ENCODE measurements at places on chromosomes 3 and 15.

DNA sequence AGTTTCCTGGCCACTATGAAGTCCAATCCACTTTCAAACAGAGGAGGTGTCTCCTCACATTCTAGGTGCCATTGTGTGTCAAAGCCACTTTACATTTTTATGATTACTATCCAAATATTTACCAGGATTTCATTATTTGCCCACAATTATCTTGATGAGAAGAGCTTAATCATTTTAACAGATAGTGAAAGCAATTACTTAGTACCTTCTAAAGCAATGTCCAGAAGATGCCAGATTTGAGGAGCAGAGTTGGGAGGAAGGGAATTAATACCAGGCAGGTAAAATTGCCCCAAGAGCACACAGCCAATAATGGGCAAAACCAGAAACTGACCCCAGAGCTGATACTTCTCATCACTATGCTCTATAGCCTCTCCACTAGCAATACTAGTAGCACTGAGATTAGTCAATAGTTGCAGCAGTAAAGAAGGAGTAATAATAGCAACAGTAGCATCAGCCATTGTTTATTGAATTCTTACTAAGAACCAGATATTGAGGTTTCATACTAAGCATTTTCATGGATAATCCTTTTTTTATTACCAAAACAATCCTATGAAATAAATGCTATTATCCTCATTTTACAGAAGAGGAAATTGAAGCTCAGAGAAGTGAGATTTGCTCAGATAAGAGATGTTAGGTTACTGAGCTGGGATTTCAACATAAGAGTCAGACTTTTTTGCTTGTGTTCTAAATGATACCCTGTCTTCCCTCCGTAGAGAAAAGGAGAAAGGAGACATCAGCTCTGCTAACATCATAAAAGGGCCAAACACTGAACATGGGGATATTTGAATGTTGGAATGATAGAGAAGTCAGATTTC lies 509.3 kb upstream of the CFAP20DC start:
- DNase-seq = no peak

- peak; percentile 8 for DNase-seq
Measured at GRCh38 chr3:32143849-32144757, 37.7 kb downstream of the GPD1L start.

- no peak for DNase-seq
Measured at GRCh38 chr3:17367171-17367570, 375.3 kb downstream of the TBC1D5 start.

- no peak for DNase-seq
Measured at GRCh38 chr3:135539351-135539750, 426.2 kb upstream of the PPP2R3A start.

GRCh38 chr3:69319652-69320051 lies 66.2 kb downstream of the FRMD4B start:
- DNase-seq = no peak

GRCh38 chr3:61829722-61830350 lies 268.5 kb downstream of the PTPRG start:
- DNase-seq = no peak

GRCh38 chr15:39167164-39168058 lies 413.5 kb upstream of the THBS1 start:
- DNase-seq = no peak

GRCh38 chr3:14123308-14124222 lies 1.1 kb downstream of the CHCHD4 start:
- no peak for DNase-seq

GRCh38 chr3:110324171-110324705 lies 747.4 kb upstream of the NECTIN3 start:
- DNase-seq = no peak

GRCh38 chr3:59150039-59150438 lies 100.2 kb upstream of the CFAP20DC start:
- DNase-seq = no peak

DNA sequence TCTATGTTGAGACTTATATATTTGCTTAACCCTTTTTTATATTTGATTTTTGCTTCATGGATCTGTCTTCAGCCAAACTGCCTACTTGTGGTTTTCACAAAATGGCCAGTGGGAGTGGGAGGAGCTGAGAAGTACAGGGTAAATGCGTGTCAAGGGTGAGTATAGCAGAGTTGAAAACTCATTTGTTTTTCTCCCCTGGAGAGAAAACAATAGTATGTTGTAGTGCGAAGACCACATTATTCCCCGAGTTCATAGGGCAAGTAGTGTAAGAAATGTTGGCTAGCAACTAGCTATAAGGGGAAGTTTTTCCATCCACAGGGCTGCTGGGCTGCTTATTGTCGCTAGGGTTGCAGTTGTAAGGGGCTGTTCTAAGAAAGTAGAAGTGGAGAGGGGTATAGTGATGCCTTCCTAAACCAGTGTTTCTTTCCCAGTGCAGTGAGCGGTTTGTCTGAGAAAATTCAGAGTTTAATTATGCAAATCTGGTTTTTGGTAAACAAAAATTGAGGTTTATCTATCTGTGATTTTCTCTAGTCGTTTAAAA lies 153.8 kb upstream of the AZI2 start:
- no peak for DNase-seq

DNA sequence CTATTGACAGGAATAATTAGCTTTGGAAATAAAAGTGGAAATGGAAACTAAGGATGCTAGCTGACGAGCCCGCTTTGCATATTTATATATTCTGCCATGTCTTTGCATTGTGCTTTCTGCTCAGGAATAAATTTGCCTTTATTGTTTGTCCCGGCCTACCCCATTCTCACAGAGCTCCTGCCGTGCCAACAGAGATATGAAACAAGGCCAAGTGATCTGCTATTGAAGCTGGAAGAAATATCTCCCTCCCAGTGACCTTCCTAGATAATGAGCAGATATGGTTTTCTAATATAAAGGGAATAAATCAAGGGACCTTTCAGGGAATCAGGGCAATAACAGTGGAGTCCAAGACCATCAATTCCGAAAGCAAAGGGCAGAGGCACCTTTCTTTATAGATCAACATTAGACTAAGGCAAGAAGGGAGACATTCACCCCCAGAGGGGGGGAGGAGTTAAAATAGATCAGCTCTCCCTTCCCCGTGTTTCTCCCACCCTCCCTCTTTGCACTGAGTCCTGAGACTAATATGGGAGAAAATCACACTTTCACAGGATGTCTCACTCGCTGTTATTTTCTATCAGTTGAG lies 664.6 kb downstream of the AGBL1 start:
- no peak for DNase-seq

- no peak for DNase-seq
Measured at GRCh38 chr3:178856804-178857203, 214.8 kb downstream of the ZMAT3 start.

- no peak for DNase-seq
Measured at GRCh38 chr3:135645541-135645940, 320.0 kb upstream of the PPP2R3A start.

GRCh38 chr3:16496408-16497222 lies 16.9 kb downstream of the RFTN1 start:
- DNase-seq = no peak

- no peak for DNase-seq
Measured at GRCh38 chr3:152392272-152392880, 123.6 kb downstream of the MBNL1 start.

DNA sequence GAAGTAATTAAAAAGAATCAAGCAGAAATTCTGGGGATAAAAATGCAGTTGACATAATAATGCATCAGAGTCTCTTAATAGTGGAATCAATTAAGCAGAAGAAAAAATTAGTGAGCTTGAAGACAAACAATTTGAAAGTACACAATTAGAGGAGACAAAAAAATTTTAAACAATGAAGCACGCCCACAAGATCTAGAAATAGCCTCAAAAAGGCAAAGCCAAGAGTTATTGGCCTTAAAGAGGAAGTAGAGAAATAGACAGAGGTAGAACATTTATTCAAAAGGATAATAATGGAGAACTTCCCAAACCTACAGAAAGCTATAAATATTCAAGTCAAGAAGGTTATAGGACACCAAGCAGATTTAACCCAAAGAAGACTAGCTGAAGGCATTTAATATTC lies 113.3 kb downstream of the TBC1D2B start:
- DNase-seq = no peak

DNA sequence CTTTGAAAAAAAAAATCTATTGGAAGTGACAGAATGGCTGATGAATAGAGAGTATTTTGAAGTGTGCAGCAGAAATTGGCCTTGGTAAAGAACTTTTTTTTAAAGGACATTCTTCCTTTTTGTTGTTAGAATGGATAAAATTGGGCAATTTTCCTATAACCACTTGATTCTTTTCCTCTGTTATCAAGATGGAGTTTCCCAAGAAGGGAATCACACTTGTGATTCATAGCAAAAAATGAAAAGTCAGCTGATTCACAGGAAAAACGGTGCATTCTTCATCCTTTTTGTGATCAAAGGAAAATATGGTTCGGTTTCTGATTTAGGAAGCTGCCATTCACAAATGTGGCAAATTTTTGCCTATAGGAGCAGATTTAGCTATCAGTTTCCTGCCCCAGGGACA lies 486.8 kb downstream of the GBE1 start:
- no peak for DNase-seq

GRCh38 chr15:36784098-36784670 lies 204.8 kb downstream of the CDIN1 start:
- DNase-seq = no peak

DNA sequence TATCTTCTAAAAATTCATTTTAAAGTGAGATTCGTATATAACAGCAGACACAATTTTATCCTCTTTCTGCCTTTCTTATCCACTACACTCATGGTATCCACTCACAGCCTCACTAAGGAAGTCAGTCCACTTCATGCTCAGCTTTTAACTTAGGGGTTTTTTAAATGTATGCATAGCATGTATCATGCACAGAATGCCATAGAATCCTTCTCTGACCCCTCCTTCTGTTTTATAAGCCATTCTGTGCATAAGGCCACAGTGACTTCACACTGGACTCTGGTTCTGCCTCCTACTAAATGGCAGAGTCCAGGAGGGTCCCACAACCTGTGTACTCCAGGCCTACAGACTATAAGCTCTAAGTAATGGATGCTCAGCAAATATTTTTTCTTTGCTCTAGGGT lies 129.2 kb downstream of the ATG7 start:
- DNase-seq = no peak

GRCh38 chr3:70186221-70186620 lies 126.2 kb downstream of the MDFIC2 start:
- no peak for DNase-seq

DNA sequence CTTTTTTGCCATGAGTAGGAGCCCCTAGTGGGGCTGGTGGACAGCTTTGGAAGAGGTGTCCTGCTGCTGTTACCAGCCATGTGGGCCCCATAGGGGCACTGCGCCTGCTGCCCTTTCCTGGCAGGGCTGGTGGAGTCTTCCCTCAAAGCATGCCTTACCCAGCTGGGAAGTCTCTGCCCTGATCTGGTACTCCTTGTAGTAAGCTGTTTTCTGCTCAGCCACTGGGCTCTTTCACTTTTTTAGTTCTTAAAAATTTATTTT lies 26.2 kb downstream of the HMCES start:
- no peak for DNase-seq

- no peak for DNase-seq
Measured at GRCh38 chr3:12878141-12878574, 36.8 kb upstream of the RPL32 start.

GRCh38 chr15:89195836-89196235 lies 25.5 kb downstream of the RLBP1 start:
- DNase-seq = no peak

GRCh38 chr15:38300395-38300794 lies 47.8 kb downstream of the SPRED1 start:
- DNase-seq = no peak

DNA sequence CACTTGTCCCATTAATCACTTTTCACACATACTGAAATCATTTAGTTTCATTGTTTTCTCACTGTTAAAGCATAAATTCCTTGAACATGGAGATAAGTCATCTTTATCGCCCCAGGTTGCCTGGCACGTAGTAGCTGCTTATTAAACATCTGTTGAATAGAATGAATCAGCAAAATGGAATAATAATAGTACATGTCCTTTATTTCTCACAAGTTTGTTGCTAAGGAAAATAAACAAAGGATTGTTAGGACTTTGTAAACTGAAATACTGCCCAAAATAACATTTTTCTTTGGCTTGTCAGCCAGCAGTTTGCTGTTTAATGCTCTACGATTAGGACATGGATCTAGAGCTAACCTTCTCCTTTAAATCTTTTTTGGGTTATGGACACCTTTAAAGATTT lies 17.9 kb downstream of the SLC35A5 start:
- DNase-seq = no peak

DNA sequence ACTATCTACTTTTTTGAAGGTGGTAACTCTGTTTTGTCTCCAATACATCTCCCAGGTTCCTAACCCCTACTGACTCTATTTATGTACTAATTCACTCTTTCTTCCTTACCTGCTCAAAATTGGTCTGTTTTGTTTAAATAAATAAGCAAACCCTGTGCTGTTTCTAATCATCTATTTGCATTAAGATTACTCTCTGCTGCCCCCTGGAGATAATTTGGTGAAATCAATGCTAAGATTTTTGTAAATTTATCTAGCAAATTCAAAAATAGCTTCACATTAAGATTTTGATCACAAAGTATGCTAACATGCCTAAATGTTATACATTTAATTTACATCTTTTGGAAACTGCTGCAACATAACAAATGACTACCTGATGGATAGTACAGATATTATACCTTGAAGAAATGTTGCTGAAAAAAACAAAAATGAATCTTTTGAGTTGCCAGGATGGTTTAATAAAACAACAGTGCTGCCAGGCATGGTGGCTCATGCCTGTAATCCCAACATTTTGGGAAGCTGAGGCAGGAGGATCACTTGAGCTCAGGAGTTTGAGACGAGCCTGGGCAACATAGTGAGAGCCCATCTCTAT lies 4.4 kb upstream of the CD200R1 start:
- no peak for DNase-seq

DNA sequence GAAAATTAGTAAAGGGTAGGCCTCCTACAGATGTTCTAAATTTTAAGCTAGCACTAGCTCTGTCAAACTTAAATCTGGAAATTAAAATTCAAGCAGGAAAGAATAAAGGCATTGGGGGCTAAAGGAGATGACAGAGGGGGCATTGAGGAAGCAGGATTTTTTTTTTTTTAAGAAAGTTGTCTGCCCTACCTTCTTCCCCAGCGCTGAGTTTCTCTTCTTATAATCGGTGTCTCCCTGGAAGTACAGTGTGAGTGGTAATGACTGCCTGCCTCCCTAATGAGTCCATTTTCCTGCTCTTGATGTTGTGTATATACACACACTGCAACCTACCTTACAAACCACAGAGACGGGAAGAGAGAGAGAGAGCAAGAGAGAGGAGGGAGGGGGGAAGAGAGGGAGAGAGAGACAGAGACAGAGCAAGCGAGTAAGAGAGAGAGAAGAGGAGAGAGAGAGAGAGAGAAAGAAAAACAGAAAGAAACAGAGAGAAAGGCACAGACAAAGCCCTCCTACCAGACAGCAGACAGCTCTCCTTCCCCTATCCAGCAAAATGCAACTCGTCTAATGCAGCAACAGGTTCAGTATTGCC lies 47.0 kb downstream of the ZBTB20 start:
- no peak for DNase-seq

Data from stimulated activated CD8-positive, alpha-beta memory T cell treated with anti-CD3 and anti-CD28 coated beads, Interleukin-2, amount 100 ng/mL, for 1 hour (primary cell).